ENCODE measurements at places on chromosomes 7 and 10. TPM values are rescaled to one million over a fixed set of nuclear protein-coding genes. Genes with fewer than 3 reads are reported as not detected.
A peak's percentile ranks its signal among the peaks of the same experiment; 100 is the strongest.

Gene NXPH1
- not detected for polyA plus RNA-seq

Gene SLC29A3
- 13.8 TPM for polyA plus RNA-seq

Gene HOXA10
- polyA plus RNA-seq, result not detected

Gene FOXI2
- polyA plus RNA-seq, result not detected

Gene SFXN2
- 10.3 TPM for polyA plus RNA-seq

Gene CALML3
- not detected for polyA plus RNA-seq

Gene ALKBH4
- 18.4 TPM for polyA plus RNA-seq

GRCh38 chr10:131269776-131270460 lies 41.6 kb downstream of the TCERG1L start:
- DNase-seq, result no peak

GRCh38 chr10:71291528-71291900 lies 27.5 kb upstream of the SLC29A3 start:
- no peak for DNase-seq

DNA sequence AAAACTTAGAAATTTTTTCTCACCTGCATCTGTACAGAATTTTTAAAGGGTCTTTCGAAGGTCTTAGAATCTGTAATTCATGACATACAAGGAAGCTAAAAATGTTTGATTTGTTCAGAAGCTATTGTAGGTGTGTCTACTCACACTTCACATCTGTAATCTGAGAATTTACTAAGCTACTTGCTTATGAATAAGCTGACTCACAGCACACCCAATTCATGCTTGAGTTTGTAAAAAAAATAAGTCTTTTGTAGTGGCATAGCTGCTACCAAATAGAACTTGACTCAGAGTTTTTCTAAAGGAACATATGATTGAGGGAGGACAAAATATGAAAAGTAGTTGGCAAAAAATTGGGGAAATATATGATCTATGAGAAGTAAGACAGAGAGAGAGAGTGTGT lies 12.7 kb upstream of the AGR2 start:
- no peak for DNase-seq

DNA sequence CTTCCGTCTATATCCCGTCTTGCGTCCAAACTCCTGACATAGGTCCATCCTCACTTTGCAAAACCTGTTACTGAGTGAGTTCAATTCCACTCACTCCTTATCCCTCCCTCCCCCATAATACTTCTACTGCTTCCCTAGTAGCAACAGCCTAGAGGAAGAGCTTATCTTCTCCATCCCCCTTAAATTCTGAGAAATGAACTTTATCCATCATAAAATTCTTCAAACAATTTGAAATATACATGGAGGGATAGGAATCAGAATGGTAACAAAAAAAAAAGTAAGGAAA lies 27.6 kb downstream of the SEMA3C start:
- DNase-seq, result no peak

GRCh38 chr7:130423501-130424037 lies 17.2 kb downstream of the CEP41 start:
- DNase-seq, result no peak

- peak; percentile 79 for DNase-seq
Observed at GRCh38 chr7:7719236-7719635, 829 bp upstream of the RPA3 start.

GRCh38 chr7:48868916-48869315 lies 55.4 kb upstream of the CDC14C start:
- no peak for DNase-seq

DNA sequence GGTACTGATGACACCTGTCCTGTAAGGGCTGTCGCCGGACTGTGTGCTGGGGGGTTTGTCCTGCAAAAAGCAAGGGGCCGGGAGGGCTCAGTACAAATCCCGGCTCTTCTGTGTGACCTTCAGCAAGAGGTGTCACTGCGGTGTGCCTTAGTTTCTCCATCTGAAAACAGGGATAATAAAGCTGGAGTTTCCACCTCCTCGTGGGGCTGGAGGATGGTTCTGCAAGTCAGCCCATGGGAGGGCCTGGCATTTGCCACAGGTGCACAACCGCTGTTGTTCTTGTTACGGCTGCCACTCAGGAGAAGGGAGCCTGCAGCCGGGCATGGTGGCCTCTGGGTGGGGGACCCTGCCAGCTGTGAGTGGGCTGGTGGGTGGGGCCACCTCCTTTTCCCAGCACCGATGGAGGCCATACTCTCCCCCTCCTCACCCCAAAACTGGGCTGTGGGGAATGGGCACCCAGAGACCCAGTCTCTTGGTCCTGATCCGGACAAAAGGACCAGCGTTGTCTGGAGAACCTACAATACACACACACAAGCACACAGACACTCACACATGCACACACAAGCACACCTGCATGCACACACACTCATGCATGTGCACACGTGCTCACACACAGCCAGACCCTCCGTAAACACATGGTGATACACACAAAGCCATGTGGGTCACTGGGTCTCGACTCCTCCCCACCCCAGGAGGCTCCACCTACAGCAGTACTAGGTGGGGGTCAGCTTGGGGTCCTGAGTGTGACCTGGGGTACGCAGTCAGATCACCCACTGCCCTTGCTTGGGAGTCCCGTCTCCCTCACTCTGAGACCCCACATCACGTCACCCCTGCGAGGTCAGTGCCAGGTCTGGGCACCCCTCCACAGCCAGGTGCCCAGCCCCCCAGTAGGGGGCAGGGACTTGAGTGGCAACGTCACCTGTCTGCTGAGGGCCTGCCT lies 34.1 kb downstream of the ELFN1 start:
- DNase-seq, result no peak

GRCh38 chr7:44333911-44334733 lies 8.7 kb upstream of the CAMK2B start:
- no peak for DNase-seq

- DNase-seq, result no peak
Observed at GRCh38 chr7:75729851-75730274, 8.9 kb downstream of the HIP1 start.

DNA sequence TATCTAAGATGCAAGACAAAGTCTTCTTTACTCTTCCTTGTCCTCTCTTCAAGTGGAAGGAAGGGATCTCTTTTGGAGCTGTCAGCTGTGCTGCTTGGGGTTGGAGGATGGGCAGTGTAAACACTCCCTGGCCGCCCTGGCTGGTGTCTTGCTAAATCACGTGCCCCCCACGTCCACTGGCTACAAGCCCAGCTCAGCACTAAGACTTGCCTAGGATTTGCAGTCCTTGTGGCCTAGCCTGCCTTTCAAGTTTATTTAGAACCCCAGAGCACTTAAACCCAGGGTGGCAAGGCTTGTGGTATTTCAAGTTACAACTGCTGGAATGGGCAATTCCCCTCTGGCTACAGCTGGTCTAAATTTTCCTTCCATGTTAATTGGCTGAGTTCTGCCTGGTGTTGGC lies 272.4 kb upstream of the MYO3A start:
- no peak for DNase-seq

GRCh38 chr7:5139998-5140397 lies 50.0 kb upstream of the WIPI2 start:
- DNase-seq, result peak; percentile 56

DNA sequence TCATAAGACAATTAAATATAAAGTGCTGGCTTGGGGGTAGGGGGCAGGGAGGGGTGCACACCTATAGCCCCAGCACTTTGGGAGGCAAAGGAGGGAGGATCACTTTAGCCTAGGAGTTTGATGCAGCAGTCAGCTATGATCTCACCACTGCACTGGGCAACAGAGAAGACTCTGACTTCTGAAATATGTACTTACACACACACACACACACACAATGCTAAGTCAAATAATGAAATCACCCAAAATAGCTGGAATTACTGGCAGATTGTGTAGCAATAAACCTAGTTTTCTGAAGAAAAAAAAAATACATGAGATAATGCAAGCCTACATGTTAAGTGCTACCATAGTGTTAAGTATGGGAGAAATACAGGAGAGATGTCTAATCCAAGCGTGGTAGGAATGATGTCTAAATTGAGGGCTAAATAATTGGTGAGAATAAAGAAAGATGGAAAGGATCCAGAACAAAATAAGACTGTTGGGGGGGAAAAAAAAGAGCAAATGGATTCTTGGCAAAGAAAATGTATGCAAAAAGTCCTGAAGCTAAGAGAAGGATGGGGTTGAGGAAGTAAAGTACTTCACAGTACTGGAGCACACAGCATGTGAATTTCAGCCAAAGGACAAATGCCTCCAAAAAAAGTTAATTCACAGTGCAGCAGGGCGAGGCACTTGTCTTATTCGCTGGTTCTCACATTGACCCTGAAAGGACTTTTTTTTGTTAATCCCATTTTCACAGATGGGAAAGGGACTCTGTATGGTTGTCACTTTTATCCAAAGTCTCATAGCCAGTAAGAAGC lies 73.9 kb downstream of the IGF2BP3 start:
- no peak for DNase-seq

DNA sequence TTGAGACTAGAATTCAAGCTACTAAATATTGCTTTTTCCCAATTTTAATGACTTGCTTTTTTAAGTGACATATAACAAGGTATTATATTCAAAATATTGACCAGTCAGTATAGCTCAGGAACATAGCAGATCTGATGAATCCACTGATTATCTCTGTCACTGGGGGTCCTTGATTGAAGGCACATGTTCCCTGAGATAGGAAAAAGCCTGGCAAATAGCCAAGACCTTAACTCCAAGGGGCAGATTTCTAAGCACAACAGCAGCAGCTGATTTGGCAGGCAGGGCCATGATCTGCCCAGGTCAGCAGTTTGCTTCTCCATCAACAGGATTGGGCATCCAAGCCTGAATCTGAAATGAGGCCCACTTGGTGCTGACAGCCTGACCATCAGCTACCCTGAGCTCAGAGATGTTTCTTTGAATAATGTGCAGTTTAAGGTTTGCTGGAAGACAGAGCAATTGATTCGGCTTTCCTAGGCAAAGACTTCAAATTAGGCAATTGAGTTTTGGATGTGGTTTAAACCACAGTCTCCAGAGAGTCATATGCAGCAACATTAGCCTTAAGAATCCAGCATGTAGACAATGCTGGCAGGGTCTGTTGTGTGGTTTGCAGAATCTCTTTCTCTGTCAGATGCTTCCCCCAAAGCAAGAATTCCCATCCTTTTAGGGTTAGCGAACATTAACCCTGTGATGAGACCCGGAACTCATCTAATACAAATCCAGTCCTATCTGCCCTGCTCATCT lies 352.6 kb downstream of the ADRA2A start:
- no peak for DNase-seq
